ENCODE measurements at places on chromosomes 2 and 18. TPM values are rescaled to one million over a fixed set of nuclear protein-coding genes. Genes with fewer than 3 reads are reported as not detected.

Gene SLC19A3
- 0.56 TPM for total RNA-seq

Gene ANKRD30B
- total RNA-seq: not detected

- H3K4me3 ChIP-seq: no peak overlapping the region
- no peaks in the 10 kb centered on the region for H3K4me1 ChIP-seq
- H3K36me3 ChIP-seq: no peaks in the 10 kb centered on the region
- no peaks in the 10 kb centered on the region for H3K27me3 ChIP-seq
Observed at GRCh38 chr2:95269036-95269680, 5.1 kb upstream of the PROM2 start.

DNA sequence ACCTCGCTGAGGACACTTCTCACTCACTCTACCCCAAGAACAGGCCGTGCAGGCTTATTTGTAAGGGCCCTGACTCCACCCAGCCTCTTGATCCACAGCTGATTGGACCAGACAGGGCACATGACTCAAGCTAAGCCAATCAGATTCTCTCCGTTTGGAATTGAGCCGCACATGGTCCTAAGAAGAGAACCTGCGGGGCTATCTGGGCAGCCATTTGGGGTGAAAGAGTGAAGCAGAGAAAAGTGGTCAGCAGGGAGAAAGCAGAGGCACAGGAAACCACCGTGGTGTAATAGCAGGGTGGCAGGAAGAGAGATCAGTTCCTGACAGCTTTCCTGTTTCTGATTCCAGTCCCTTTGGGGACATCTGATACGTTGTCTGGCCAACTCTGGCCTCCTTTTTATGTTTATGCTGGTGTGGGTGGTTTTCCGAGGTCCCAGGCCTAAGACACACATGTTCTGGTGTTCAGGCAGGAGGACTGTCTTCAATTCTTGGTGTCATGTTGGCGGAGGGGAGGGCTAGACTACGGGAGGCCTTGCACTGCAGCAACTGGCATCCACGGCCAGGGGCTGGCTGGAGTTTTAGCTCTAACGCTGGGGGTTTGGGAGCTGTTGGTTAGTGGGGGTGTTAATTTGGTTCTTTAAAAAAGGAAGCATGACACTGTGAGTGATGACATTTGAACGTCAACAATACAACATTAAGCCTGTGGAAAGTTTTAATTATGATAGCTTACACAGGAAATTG is 26.1 kb upstream of the SPTBN1 start:
- no peaks in the 10 kb centered on the region for H3K36me3 ChIP-seq
- H3K4me3 ChIP-seq: no peak overlapping the region
- H3K4me1 ChIP-seq: peaks cover 21% of the 10 kb centered on the region
- H3K27me3 ChIP-seq: no peaks in the 10 kb centered on the region
- no peak for DNase-seq
- H3K27ac ChIP-seq: no peak overlapping the region

Gene CCDC85A
- total RNA-seq: 0.51 TPM

GRCh38 chr2:218328294-218328693 is 28.4 kb upstream of the CATIP start:
- peaks cover 24% of the 10 kb centered on the region for H3K4me1 ChIP-seq
- H3K4me3 ChIP-seq: no peak overlapping the region
- no peaks in the 10 kb centered on the region for H3K27me3 ChIP-seq
- no peak overlapping the region for H3K27ac ChIP-seq
- peaks cover 2% of the 10 kb centered on the region for H3K36me3 ChIP-seq

Gene CD28
- total RNA-seq: 0.05 TPM

- no peaks in the 10 kb centered on the region for H3K4me1 ChIP-seq
- H3K36me3 ChIP-seq: no peaks in the 10 kb centered on the region
- peak; percentile 91 for DNase-seq
- no peak overlapping the region for H3K4me3 ChIP-seq
- peaks cover 33% of the 10 kb centered on the region for H3K27me3 ChIP-seq
- H3K27ac ChIP-seq: no peak overlapping the region
Observed at GRCh38 chr2:3634596-3635121, 23.3 kb upstream of the ALLC start.

GRCh38 chr2:98730053-98730706 is 752 bp downstream of the MGAT4A start:
- peak overlapping the region; percentile 53 for H3K4me3 ChIP-seq
- peaks cover 40% of the 10 kb centered on the region for H3K27me3 ChIP-seq
- no peak for DNase-seq
- no peaks in the 10 kb centered on the region for H3K36me3 ChIP-seq
- H3K4me1 ChIP-seq: peaks cover 7% of the 10 kb centered on the region

Gene SH3RF3
- total RNA-seq: 58.8 TPM
